ENCODE measurements at places on chromosomes 12 and 14.

- DNase-seq, result no peak
Observed at GRCh38 chr12:26297396-26298070, 102.2 kb downstream of the SSPN start.

GRCh38 chr14:72049462-72049861 lies 117.2 kb downstream of the RGS6 start:
- no peak for DNase-seq

DNA sequence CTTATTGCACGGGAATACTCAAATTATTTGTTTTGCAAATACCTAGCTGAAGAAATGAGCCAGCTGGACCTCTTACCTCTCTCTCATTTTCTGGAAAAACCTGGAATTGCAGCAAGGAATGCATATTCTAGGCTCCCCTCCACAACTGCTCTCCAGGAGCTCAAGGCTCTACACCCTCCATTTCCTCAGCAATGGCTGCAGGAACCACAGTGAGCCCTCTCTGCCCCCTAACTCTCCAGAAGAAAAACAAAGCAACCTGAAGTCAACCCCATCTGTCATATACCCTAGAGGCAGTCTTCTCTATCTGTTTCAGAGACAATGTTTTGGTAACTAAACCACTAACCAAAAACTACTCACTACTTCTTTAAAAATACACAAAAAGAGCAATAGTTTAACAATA lies 221.6 kb downstream of the SLC25A21 start:
- no peak for DNase-seq

GRCh38 chr12:76945867-76946266 lies 67.0 kb upstream of the CSRP2 start:
- DNase-seq, result no peak

DNA sequence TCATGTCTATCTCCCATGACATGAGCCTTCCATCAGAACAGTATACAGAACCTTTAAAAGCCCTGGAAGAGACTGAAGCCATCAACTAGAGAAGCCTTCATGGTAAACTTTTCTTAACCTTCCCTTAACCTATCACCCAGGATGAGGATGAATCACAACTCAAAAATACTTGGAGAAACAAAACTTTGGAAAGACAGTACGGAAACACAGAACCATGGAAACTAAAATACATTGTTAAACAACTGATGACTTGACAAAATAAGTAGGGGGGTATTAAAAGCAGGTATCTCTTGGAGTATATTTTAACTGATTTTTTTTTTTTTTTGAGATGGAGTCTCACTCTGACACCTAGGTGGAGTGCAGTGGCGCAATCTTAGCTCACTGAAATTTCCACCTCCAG lies 8.7 kb downstream of the TM7SF3 start:
- no peak for DNase-seq

DNA sequence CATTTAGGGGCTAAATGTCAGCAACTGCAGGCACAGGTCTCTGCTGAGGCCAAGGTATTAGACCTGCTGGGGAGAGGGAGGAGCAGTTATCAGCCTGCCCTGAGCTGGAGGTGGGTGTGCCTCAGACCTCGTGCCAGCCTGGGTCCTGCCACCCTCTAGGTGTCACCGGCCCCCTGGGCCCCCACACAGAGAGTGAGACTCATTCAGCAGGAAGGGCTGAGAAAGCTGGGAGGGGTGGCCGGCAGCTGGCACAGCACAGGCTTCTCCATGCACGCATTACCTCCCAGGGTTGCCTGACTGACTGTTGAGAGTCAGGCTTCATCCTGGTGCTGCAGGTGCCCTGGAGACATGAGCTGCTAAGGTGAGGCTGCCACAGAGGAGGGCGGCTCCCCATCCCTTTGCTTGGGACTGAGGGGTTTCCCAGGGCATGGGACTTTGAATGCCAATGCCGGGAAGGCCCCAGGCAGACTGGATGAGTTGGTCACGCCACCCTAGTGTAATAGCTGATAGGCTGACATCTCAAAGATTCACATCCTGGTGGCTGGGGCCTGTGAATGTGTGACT lies 75.3 kb upstream of the C14orf180 start:
- DNase-seq, result no peak

DNA sequence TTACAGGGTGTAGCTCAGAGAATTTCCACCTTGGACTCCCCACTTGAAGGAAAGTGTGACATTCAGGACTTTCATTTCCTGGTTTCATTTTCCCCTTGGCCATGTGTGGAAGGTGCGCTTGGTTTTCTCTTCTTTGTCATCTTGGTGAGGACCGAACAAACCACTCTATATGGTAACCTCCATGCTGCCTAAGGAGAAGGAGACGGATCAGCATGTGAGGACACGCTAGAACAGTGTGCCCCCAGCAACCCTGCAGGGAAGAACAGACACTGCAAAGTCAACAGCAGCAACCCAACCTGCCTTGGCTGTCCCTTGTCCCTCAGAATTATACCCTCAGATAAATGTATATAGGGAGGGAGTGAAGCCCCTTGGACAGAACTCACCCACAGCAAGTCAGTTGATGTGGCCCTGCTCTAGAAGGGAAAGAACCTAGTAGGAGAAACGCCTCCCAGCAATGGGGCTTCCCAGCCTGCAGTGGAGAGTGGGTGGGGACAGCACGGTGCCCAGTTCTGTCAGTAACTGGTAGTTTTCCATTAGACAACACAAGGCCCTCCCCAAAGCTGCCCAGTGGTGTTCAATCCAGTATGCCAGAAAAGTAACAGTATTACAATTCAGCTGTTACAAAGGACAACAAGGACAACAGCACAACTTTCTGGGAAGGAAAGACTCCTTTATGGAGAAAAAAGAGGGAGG lies 18.9 kb upstream of the COCH start:
- DNase-seq, result no peak

GRCh38 chr12:110314308-110314707 lies 33.3 kb downstream of the ATP2A2 start:
- no peak for DNase-seq

DNA sequence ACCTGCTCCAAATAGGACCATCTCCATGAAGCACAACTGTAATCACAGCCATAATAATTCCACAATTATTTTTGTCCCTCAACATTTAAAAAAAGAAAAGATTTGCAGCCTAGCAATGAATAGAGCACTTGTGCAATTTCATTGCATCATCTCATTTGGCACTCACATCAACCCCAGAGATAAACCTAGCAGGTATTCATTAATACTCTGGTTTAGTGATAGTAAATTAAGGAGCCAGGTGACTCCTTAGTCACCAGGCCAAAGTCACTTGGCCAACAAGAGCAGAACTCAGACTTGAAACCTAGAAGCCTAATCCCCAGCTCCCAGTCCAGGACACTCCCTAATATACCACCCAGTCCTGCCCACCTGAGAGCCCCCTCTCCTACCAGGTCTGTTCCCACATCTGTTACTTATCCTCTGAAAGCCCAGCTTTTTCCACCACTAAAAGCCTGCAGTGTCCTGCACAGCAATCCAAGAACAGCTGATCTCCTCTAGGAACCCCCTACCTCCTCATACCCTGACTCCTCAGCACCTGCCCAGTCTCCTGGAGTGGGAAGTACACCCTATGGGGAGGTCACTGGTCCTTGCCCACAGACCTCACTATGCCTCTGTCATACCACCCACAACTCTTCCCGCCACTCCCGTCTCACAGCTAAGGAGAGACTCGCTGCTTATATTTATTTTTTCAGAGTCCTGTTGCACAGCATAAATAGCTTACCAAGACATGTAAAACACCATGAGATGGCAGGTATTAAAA lies 22.1 kb downstream of the OR10P1 start:
- no peak for DNase-seq

DNA sequence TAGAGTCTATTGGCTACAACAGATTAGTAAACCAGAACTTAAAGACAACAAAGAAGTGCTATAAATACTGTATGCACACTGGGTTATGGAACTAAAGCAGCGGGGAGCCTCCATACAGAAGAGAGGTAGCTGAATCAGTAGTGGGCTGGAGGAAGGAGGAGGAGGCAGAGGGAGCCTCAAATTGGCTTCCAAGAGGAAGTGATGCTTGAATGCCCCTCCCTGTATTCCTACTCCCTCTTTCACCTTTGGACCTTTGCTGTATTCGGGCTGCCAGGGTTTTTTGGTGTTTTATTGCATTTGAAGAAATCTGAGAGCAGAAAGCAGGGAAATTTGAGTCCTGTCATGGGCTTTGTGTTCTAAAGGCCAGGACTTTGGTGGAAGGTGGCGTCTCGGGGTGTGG lies 104.0 kb upstream of the PTPRB start:
- no peak for DNase-seq

DNA sequence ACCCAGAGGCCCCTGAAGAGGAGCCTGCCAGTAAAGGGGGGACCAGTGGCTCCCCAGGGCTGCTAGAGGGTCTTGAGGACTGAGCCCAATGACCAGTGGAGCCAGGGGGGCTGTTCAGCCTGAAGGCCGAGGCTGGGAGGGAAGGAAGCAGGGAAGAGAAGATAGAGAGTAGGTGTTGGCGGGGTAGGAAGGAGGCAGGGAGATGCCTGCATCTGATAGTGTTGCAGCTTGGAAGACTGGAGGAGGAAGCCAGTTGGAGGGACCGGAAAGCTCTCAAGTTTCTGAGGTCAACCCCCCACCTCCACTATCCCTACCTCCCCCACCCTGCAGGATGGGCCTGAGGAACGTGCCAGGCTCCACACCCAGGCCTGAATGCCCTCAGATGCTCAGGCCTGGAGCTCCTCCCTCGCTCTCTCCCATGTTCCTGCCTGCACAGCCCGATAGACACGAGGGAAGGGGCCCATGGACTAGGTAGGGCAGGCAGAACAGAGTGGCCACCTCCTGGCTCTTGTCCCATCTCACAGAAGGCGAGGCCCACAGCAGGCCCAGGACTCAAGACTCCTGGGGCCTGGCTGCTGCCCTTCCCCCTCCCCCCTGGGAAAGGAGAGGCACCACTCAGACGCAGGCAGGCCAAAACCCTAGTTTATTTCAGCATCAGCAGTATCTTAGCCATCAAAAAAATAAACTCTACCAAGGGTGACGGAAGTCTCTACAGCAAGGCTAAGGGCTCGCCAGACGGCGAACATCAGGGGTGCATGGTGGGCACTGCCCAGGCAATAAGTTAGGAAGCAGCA lies 3.4 kb downstream of the CKB start:
- no peak for DNase-seq

DNA sequence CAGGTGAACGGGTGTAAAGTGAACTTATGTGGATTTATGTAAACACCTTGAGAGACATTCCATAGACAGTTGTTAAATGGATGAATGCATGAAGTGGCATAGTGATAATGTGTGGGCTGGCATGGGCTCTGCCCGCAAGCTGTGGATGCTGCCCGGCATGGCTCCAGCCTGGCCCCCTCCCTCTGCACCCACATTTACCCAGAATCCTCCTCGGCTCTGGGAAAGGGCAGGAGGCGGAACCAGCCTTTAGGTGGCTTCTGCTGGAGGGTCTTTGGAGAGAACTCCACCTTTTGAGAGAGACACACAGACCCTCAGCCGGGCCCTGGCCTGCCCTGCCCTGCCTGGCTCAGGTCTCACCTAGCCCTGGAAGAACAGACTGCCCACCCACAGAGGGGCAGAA lies 18.7 kb downstream of the RASAL1 start:
- no peak for DNase-seq

DNA sequence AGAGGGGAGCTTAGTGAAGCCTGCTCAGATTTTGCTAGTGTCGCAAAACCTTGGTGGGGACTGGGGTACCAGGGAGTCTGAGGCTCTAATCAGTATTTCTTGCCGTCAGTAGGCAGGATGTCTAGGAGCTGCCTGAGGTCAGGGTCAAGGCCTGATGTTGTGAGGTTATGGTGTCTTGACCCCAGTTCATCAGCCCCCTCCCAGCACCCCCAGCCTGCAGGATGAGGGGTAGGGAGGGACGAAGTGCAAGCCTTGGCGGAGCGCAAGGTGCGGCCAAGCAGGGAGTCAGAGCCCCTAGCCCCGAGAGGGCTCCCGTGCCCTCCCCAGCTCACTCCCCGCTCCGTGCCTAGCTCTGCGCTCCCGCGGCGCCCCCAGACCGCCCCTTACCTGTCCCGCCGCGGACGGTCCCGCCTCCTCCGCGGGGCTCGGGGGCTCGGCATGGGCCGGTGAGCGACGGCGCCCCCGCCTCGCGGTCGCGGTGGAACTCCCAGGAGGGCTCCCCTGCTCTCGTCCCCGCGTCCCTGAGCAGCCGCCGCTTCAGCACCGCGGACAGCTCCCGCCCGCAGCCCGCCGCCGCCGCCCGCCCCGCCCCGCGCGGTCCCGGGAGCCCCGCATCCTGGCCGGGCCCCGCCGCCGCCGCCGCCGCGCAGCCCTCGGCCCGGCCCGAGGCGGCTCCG lies 347 bp downstream of the SYNDIG1L start:
- DNase-seq, result no peak

GRCh38 chr14:104403421-104404220 lies 175.9 kb upstream of the C14orf180 start:
- no peak for DNase-seq

DNA sequence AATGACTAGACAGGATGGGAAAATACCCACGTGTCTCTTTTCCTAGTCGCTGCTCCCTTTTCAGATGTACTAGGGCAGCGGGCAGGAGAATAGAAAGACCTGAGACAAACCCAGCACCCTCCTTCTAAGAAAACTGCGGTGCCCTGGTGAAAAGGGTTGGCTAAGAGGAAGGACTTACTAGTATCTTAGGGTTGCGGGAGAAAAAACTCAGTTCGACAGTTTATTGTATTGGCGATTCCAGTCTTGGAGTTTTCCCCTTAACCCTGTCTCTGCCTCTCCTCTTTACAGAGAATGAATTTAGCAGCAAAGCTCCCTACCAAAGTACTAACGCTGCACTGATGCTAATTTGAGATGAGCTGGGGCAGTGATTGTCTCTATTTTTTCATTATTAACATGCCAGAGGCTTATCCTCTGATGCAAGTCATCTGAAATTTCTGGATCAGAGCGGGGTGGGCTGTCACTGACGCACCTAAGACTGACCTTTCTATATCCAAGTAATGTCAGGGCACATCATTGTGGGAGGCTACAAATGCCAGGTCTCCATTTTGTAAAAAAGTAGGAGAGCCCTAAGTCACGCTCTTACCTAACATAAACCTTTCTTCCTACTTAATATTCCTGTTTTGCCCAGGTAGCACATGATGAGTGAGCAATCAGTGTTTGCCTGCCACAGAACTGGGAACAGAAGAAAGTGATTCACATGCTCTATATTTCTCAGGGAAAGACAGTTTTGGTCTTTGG lies 916 bp upstream of the PAWR start:
- no peak for DNase-seq

DNA sequence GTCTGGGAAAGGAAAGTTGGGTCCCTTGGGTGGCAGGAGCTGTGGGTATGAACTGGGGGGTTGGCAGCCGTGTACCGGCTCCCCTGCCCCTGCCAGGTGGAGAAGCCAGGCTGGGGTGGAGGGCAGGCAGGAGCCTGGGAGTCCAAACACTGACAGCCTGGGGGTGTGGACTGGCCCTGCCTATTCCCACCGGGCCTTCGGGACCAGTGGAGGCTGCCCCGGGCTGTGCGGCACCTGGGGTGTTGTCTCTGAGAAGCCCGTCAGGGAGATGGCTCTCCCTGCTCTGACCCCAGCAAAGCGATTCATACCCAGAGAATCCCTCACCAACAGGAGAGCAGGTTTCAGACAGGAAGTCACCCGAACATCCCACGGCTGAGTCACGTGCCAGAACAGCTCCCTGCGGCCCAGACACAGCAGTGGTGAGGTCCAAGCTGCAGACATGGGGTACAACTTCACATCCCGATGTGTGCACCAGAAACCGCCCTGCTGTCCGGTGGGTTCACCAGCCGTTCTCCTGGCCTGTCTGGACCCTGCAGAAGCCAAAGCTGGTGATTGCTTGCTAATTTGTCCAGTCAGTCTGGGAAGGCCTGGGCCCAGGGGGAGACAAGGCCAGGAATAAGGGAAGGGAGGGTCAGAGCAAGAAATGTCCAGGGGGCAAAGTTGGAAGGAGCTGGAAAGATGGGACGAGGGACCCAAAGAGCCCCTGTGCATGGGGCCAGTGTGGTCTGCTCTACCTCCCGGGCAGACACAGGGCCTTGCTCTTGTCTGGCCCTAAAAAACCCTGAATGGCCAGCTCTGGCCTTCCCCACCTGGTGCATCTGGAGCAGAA lies 2.1 kb upstream of the GPR132 start:
- DNase-seq, result no peak
